ENCODE measurements at places on chromosomes 2 and 18.

DNA sequence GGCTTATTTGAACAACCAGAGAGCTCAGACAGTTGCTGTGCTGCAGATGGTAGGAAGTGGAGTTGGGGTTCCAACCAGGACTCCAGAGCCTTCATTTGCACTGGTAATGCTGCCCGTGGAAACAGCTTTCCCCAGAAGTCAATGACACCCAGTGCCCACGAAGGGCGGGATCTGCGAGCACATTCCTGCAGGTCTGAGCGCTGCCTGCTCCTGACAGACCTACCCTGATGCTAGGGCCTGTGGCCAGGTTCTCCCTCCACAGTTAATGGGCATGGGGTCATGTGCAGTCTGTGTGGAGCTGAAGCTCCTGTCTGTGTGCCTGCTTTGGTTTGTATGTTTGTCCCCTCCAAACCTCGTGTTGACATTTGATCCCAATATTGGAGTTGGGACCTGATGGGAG lies 299.0 kb upstream of the HS6ST1 start:
- DNase-seq: no peak

DNA sequence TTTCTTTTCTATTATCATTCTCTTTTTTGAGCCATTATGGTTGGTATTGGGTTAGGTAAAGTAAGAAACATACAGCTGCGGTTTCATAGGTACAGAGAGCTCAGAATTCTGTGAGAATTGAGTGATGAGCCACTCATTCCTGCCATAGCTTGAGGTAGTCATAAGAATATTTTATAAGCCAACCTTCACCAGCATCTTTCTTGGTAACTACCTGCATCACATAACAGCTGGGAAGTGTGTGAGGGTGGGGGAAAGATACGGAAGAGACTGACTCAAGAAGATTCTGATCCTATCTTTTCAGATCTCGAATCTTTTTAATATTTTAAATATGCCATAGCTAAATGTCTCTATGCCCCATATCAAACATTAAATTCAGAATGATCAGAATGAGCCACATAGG lies 313.8 kb upstream of the DDX18 start:
- DNase-seq: no peak

- DNase-seq: no peak
These were observed 12.3 kb downstream of the LIMS2 start for GRCh38 chr2:127662937-127663565.

GRCh38 chr2:239291475-239292350 lies 109.1 kb downstream of the HDAC4 start:
- no peak for DNase-seq

DNA sequence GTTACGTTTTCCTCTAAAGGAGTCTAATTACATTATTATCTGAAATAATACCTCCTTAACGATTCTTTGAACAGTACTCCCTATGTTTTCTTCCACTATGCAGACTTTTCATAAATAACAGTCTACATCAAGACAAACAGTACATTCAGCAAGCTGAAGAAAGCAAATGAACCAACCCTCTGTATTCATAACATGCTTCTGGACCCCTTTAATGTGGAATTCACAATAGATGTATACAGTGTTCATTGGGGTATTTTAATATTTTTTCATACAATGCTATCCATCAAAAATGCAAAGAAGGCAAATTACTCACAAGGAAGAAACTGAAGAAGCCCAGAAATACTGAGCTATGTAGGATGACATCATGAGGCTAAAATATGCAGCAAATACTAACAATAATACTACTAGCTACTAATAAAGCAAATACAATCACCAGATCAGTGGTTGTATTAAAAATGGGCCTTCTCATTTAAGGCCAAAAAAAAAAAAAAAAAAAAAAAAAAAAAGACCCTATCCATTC lies 408.6 kb downstream of the MTX2 start:
- DNase-seq: no peak

DNA sequence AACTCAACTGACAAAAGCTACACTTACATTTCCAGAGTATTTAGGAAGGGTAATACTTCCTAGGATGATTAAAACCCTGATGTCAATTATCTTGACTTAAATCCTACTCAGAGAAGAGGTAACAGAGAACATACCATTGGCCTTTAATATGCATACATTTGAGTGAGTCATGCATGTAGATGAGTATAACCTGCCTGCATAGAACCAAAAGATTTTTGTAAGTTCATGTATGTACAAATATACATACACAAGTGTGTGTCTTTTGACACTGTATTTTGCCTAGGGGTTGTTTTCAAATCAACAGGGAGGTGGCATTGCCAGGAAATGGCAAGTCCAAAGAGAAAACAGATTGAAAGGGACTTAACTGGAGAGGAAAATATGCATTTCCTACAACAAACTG lies 6.1 kb downstream of the BMP10 start:
- DNase-seq: no peak

DNA sequence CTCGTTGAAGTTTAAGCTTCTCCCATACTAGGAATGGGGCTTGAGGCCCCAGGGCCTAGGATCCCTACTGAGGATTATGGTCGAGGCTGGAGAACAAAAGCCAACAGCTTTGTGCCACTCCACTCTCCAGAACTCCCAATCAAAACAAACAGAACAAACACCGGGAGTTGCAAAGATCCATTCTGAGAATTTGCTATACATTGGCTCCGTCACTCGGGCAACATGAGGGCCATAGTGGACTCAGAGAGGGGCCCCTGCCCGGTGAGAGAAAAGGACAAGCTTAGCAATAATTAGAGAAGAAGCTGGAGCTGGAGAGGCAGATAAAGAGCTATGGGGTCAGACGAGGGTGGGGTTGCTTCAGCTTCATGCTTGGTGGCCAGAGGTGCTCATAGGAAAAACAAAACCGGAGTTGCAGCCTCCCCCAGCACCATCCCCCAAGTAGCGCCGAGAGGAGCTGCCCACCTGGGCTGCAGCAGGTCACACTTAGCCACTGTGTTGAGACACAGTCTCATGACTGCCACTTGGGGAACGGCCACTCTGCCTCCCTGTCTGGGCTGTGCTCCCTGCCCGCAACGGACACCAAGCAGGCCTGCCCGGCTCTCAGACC lies 142.3 kb upstream of the HAAO start:
- no peak for DNase-seq

DNA sequence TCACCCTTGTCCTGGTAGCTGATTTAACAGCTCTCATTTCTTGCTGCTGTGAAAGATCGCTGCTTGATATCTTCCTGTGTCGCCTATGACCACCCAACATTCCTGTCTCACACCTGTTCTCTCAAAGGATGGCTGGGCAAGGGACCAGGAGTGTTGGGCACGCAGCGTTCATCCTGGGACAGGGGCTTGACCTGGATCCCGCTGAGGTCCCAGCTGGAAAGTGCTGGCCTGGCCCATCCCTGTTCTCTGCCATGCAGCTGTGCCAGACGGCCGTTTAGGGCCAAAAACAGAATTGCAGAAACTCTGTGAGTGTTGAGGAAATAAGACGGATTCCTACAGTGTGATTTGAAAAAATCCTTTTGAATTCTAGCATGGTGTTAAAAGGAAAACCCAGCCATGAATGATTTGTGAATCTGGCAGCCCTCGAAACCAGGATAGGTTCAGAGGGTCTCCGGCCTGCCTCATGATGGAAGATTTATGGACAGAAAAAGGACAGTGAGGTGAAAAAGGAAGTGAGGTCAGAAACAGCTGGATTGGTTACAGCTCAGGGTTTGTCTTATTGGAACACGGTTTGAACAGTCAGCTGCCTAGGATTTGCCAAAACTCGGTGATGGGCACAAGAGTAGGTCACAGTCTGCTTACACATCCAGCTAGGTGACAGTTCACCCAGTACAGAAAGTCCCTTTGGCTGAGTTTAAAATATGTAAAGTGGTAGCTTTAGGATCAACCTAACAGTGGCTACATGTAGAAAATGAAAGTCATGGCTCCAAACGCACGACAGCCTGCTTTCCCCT lies 164.8 kb downstream of the DCDC2C start:
- no peak for DNase-seq

DNA sequence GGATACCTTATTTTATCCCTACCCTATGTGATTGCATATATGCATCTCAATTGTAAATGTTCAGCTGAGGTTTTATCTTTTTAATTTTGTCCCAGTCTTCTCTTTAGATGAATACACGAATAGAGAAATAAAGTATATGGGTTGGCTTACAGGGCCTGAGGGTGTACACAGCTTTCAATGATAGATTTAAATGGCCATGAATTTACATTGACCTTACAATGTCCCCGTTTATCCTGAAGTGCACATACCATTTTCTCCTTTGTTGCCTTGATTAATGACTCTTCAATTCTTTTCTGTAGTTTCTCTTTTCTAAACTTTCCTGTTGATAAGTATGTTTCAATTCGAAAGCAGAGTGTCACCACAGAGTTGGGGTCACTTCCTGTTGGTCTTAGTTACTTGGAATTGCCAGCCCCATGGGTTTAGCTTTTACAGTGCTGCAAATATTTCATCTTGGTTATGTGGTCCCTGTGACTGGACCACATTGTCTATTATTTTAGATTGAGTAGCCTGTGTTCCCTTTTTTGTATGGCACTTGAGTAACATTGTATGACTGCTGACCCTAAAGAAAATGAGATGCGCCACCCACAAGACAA lies 1616.3 kb upstream of the ACVR2A start:
- DNase-seq: no peak

- DNase-seq: no peak
These were observed 21.9 kb upstream of the PTMA start for GRCh38 chr2:231686192-231687100.

GRCh38 chr18:79191956-79192355 lies 122.8 kb downstream of the ATP9B start:
- no peak for DNase-seq

DNA sequence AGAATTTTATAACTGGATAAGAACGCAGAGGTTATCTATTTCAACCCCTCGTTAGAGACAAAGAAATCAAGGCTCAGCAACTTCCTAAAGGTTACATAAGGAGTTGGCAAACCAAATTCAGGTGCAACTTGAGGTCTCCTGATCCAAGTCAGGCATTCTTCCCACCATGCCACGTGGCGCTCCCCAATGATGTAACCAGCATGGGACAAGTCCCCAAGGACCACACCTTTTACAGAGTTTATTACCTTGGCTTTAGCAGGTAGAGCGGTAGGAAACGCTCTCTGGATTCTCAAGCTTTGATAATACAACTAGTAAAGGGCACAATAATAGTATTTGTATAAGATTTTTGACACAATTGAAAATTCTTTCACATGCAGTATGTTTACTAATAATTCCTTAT lies 26.7 kb upstream of the MBOAT2 start:
- no peak for DNase-seq

- DNase-seq: no peak
These were observed 220.2 kb downstream of the HDAC4 start for GRCh38 chr2:239180526-239181073.

DNA sequence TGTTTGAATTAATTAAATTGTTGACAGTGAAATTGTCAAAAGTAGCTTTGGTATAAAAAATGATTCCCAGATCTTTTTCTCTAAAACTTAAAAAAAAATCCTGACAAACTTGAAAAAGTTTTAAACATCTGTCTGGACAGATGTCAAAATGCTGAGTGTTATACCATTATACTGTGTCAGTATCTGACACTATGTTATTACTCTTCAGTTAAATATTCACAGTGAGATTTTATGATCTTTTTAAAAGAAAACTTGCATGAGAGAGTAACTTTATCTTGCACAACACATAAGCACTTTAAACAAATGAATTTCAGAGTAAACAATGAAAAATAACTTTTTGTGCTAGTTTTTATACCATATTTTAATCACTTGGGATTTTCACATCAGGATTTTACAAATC lies 167.4 kb downstream of the MEIS1 start:
- DNase-seq: no peak

- no peak for DNase-seq
These were observed 326.0 kb upstream of the MGAT5 start for GRCh38 chr2:133927894-133928293.

DNA sequence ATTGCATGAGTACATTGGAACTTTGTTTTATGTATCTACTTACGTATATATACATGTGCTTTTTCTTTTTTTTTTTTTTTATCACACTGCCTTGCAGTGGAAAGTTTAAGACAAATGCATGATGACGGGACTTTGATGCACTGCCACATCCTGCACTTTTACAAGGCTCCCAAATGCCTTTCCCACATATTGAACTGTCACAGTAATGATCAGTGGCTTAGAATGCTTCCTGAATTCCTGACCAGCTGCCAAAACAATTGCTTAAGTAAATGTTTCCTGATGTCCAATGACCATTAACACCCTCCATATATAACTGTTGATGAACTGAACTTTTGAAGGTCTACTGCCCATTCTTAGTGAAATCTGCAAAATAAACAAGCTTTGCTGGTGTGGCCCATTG lies 60.2 kb downstream of the LYPD6B start:
- DNase-seq: no peak

DNA sequence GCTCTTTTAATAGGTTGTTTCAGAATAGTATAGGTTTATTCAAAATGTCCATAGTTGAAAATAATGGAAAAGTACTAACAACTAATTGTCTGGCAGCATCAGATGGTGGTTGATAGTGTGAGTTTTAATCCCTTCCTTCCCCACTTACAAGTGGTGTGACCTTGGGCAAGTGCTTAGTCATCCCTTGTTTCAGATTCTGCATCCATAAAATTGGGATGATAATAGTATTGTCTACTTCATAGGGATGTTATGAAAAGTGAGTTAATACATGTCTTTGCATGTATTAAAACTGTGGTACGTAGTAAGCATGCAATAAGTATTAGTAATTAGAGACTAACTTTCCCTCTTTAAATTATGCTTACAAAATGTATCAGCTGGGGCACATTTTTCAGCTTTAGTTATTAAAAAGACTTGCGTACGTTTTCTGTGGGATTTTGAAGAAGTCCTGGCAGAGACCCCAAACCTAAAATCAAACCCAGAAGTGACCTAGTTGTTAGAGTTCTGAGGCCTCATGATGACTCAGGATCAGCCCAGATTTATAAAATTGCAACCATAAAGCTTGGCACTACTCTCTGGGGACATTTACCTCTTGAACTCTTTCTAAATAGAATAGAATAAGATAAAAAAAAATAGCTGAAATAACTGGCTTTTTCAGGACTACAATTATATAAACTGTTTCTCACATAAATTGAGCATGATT lies 8.6 kb downstream of the ITGA4 start:
- DNase-seq: no peak

DNA sequence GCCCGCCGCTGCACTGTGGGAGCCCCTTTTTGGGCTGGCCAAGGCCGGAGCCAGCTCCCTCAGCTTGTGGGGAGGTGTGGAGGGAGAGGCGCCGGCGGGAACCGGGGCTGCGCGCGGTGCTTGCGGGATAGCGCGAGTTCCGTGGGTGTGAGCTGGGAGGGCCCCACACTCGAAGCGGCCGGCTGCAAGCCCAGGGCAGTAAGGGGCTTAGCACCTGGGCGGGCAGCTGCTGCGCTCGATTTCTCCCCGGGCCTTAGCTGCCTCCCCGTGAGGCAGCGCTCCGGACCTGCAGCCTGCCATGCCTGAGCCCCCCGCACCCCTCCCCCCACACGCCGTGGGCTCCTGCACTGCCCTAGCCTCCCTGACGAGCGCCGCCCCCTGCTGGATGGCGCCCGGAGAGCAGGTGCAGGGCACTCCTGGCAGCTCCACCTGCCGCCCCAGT lies 124.4 kb downstream of the CCDC178 start:
- DNase-seq: no peak

GRCh38 chr2:170847716-170848115 lies 31.0 kb downstream of the GAD1 start:
- no peak for DNase-seq

Data from central memory CD4-positive, alpha-beta T cell (primary cell).